Dermis blood vessel endothelial cell (primary cell): ENCODE measurements at places on chromosomes 6 and 20. TPM values are rescaled to one million over a fixed set of nuclear protein-coding genes. Genes with fewer than 3 reads are reported as not detected.

SGK2 gene
- total RNA-seq = 0.23 and 0.34 TPM in 2 replicates

RPP21 gene
- total RNA-seq = 17.5 and 26.9 TPM in 2 replicates

PRICKLE4 gene
- total RNA-seq = 6.9 and 10.4 TPM in 2 replicates

ROS1 gene
- under 0.01 TPM in 1 of 2 replicates, not detected in the other for total RNA-seq

GSTA3 gene
- total RNA-seq = not detected in 2 replicates

MAP7 gene
- 0.34 and 1.1 TPM in 2 replicates for total RNA-seq

DNAH8 gene
- total RNA-seq = under 0.01 and 0.05 TPM in 2 replicates

GMDS gene
- 12.6 and 21.1 TPM in 2 replicates for total RNA-seq

BTNL2 gene
- total RNA-seq = not detected in 2 replicates

LBP gene
- total RNA-seq = 0.05 TPM in 1 of 2 replicates, not detected in the other

C4B gene
- 1.2 and 2.6 TPM in 2 replicates for total RNA-seq

OPN5 gene
- not detected in 2 replicates for total RNA-seq

PACSIN1 gene
- not detected in 2 replicates for total RNA-seq

NXT1 gene
- 24.8 and 36.2 TPM in 2 replicates for total RNA-seq

C6orf132 gene
- under 0.01 TPM in 1 of 2 replicates, not detected in the other for total RNA-seq

CNR1 gene
- 1.3 TPM in 1 of 2 replicates, not detected in the other for total RNA-seq
